ENCODE measurements at places on chromosomes 5 and 9.

GRCh38 chr9:22913518-22913917, 466.9 kb downstream of the DMRTA1 start:
- no peak for DNase-seq

DNA sequence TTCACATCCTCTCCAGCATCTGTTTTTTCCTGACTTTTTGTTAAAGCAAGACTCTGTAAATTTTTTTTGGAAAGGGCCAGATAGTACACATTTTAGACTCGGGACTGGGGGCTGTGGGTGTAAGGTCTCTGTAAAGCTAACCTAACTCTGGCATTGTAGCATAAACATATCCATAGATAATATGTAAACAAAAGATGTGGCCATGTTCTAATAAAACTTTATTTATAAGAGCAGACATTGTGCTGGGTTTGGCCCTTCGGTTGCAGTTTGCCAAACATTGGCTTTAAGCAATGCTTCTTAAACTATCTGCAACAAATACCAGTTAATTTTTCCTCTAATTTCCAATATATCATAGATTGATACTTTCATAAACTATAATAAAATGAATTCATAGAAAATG, 605.2 kb downstream of the EBF1 start:
- no peak for DNase-seq

- DNase-seq, result no peak
Observed at GRCh38 chr5:88438006-88438405, 169.4 kb upstream of the TMEM161B start.

- DNase-seq, result peak; percentile 36
Observed at GRCh38 chr5:96601715-96602244, 60.4 kb upstream of the CAST start.

- no peak for DNase-seq
Observed at GRCh38 chr5:143921525-143922311, 109.8 kb downstream of the HMHB1 start.

Measured in NCI-H446 (cell line).